Stimulated activated CD8-positive, alpha-beta memory T cell treated with anti-CD3 and anti-CD28 coated beads, Interleukin-7, amount 100 ng/mL, for 24 hours (primary cell): ENCODE measurements at places on chromosomes 6 and 20.

DNA sequence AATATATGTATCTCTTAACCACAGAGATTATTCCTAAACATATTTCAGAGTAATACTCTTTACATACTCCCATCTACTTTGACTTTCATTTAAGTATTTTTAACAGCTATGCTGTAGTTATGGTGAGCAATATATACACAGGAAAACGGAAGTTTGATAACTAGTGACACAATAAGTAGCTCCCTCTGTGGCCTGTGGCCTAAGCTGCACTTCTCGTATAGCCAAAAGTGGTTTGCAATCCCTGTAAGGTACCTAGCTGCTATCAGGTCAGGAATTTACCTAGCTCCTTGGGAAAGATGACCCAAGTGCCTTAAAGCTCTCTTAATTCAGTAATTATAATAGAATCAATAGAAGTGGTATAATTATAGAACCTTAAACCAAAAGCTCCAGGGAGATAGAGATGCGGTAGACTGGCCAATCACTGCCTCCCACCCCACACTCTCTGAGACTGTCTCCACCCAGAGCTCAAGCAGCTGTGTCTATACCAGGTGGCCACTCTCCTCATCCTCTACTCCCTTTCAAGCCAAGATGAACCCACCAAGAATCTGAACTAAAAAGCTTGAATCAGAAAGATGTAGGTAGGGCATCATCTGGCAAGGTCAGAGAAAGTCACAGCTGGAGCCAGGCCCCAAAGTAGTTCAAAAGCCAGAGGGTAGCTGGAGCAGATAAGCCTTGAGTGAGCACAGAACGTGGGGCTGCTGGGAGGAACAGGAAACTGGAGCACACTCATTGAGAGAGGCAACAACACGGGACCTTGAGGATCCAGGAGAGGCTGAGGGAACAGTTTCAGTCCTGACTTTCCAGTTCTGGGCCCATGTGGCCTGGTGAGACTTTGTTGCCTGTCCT, 84.9 kb upstream of the ASF1A start:
- DNase-seq, result no peak

DNA sequence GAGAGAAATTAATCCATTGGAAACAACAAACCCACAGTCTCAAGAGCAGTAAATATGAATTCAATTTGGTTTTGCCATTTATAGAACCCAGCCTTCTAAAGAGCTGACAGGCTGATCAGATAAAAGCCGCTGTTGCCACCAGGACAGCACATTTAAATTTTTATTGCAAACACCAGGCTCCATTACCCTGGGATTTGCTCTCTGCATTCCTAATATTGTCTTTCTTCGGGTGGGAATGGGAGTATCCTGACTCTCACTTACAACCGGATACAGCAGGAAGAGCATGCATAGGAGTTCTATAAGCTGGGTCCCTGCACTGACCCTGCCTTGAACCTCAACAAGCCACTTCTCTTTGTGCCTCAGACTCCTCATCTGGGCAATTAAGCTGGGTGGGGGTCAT, 142.9 kb downstream of the LRFN2 start:
- DNase-seq, result no peak

- DNase-seq, result no peak
These were observed 11.5 kb upstream of the MMP9 start for GRCh38 chr20:45997187-45997586.

DNA sequence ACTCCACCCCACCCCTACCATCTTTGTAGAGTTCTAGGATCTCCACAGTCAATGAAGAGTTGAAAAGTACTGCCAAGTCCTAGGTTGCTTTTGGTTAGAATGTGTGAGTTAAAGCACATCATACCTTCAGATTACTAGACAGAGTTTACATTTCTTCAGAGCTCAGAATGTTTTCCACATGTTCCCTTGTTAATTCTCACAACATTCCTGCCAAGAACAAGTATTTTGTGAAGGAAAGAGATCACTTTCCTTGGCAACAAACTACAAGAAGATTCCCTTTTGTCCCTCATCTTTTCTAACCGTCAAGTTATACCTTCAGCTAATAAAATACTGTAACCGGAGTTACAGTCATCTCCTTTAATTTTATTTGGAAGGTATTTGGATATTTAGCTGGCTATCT, 266.8 kb downstream of the ZFAND3 start:
- DNase-seq, result no peak

DNA sequence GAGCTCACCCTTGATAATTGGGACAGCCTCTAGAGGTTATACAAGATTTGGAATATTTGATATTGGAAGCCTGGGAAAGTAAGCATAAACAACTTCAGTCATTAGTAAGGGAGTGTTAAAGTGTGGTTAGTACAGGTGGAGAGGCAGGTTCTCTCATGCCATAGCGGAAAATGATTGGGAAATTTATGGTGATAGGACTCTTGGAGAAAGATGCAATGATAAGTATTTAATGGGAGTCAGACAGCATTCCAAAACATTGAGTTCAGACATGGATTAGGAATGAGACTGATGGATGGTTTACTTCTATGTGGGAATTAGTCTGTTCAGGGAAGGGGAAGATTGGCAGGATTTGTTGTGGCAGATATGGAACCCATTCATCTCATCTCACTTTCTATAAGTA, 152.7 kb downstream of the MCHR2 start:
- DNase-seq, result no peak

GRCh38 chr20:33862709-33863403, 51.7 kb downstream of the CHMP4B start:
- peak; percentile 23 for DNase-seq

DNA sequence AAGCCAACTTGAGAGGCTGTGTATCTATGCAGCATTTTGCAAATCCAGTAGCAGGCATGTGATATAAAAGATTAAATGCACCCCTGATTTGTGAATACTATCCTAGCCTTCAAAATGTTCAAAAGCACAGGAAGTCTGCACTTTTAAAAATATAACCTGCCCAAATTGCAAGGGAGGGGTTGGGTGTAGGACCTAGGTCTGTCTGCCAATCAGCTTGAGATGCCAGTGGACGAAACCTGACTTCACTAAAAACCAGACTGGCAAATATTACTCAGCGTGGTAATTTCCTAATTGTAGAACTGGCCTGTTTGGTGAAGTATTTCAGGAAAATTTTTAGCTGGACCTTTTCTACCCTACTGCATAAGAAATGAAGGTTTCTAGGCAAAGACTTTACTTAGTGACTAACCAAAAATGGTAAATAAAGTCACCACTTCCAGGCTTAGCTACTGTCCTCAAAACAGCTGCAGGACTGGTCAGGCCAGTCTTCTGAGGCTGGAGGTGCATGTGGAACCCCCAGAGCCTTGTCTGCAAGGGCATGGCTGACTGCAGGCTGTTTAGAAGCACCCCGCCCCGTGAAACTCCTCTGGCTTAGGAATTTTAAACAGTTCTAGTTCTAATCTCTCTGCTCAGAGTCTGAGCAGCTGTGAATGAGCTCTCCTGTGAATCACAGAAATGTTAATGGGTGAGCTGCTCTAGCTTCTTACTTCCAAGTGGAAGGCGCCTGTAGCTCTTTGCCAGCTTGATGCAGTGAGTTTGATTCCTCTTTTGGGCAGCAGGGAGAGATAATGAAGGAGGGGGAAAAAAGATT, 104.4 kb upstream of the ESR1 start:
- no peak for DNase-seq

DNA sequence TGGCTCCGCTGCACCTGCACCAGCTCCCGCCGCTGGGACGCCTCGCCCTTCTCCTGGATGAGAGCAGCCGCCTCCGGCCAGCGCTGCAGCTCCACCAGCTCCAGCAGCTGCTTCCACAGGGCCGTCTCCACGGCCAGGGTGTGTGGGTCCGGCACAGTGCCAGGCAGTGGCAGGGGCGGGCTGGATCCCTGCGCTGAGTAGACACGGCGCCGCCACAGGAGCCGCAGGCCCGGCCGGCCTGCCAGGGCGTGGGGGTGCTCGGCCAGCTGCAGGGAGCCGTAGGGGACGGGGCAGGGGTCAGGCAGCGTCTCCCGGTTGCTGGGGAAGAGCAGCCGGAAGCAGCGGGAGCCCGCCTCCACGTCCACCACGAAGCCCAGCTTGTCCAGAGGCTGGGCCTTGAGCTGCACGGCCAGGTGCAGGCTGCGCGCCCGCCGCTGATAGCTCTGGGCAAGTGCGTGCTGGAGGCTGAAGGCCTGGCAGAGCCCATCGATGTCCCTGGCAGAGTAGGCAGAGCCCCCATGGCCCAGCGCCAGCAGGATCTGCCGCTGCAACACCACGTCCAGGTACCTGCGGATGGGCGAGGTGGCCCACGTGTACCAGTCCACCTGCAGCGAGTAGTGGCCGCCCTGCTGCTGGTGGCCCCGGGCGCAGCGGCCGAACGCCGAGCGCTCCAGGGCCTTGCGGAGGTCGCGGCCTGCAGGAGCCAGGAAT, 9.4 kb downstream of the FNDC11 start:
- DNase-seq, result no peak

DNA sequence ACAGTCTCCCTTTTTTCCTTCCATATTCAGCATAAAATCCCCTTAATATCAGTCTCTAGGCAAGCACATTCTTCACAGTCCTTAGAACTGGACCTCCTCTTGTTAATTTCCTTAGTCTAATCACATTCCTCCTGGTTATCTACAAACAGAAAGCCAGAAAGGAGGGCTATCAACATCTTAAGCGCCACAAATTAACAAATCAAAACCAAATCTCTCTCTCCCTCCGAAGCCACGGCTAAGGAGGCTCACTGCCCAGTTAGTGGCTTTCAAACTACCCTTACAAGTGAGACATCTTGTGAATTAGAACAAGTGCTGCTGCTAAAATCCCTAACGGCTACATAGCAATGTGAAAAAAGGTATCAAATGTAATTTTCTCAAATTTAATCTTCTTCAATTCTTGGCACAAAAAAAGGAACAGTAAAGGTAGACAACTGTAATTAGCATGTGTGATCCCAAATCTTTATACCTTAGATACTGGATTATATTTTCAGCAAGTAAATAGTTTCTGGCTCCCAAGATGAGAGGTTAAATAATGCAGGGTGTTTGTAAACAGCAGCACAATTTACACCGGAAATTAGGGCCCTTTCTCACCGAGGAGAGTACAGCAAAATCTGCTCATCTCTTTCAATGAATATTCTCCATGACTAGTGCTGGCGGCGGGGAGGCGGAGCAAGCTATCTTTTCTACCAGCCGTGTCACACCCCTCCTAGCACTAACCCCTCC, 1.4 kb upstream of the TRIM39 start:
- DNase-seq, result peak; percentile 73

- no peak for DNase-seq
These were observed 101.6 kb upstream of the CARMIL1 start for GRCh38 chr6:25177500-25178028.

DNA sequence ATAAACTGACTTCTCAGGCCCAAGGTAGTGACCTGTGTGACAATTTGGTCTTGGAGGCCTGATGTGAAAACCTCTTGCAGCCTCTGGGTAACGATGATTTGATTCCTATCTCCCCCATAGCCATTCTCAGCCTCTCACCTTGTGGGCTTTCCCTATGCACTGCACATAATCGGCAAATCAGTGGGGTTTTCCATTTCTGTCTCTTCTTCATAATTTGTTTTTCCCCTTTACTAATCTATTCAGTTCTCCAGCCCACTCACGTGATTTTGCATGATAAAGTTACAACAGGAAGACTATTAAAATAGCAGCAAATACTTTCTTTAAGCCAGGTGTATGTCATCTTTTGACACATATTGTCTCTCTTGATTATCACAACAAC, 893.7 kb downstream of the TFAP2A start:
- no peak for DNase-seq
